Stimulated activated CD8-positive, alpha-beta memory T cell treated with anti-CD3 and anti-CD28 coated beads, Interleukin-4, amount 100 ng/mL, for 1 hour (primary cell): ENCODE measurements at places on chromosomes 2 and 18.

- no peak for DNase-seq
These were observed 92.8 kb upstream of the MSH2 start for GRCh38 chr2:47309952-47310800.

GRCh38 chr2:177175917-177176668 is 36.5 kb upstream of the HNRNPA3 start:
- DNase-seq: no peak

DNA sequence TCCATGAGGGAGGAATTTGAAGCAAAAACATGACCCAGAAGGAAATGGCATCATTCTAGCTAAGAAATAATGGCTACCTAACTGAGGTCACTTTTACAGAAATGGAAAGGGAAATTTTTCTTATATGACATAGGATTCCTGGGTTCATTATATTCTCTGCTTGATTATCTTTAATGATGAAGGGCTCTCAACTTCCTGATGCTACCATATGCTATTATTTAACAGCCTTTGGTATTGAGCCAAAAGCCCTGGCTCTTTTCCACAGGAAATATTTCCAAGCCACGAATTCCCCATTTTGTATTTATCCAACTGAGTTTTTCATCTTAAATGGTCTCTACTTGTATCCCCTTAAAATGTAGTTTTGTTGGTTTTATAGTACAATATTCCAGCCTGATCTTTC is 63.2 kb upstream of the NPAS2 start:
- no peak for DNase-seq

GRCh38 chr2:23636426-23636825 is 251.4 kb downstream of the KLHL29 start:
- no peak for DNase-seq

GRCh38 chr18:26545335-26546123 is 2.8 kb downstream of the KCTD1 start:
- DNase-seq: no peak

DNA sequence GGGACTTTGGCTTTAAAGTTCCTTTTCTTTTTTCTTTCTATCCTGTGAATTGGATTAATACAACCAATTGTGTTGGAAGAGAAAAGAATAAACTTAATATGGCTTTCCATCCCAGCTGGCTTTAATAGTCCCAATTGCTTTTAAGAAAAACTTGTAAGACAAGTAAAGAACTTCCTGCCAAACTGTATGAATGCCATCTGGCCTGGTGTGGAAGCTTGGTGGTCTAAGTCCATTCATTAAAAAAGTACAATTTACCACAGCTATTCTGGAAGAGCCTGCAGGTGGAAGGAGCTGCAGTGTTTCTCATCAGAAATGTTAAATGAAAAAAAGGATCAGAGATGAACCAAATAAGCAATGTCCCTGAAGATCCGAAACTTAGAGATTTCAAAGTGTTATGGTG is 103.9 kb downstream of the KLHL14 start:
- no peak for DNase-seq

- no peak for DNase-seq
These were observed 155.1 kb downstream of the DYSF start for GRCh38 chr2:71608441-71608840.

DNA sequence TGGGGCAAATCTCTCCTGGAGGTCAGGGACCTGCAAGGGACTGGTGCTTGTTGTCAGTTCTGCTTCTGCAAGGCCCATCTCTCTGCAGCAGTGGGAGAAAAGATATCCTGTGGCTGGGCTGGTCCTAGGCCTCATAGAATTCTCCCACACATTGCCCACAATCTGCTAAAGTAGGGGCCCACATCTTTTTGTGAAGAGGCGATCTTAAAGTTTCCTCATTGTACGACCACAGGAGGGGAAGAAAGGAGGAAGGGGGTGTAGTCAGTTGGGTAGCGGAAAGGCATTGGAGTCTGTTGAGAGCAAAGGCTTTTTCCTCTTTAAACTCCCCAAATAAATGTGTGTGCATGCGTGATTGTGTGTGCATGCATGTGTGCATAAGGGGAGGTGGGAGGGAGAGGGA is 145.3 kb downstream of the SLC4A3 start:
- no peak for DNase-seq

- DNase-seq: no peak
These were observed 35.7 kb downstream of the GCG start for GRCh38 chr2:162116352-162116751.

DNA sequence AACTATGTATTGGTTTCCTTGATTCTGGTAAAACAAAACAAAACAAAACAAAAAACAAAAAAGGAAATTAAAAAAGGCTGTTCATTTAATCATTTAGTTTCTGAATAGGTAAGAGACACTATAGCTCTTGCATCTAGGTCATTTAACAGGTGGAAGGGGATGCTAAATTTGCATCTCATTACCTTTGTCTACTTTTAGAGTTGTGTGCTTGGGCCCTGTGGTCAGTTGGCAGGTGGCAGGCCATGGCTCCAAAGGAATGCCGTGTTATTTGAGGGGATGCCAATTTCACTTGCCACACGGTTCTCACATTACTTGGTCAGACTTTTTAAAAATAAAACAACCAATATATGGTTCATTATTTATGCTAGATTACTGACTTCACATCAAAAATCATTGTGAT is 9.2 kb downstream of the GALNT13 start:
- DNase-seq: no peak

DNA sequence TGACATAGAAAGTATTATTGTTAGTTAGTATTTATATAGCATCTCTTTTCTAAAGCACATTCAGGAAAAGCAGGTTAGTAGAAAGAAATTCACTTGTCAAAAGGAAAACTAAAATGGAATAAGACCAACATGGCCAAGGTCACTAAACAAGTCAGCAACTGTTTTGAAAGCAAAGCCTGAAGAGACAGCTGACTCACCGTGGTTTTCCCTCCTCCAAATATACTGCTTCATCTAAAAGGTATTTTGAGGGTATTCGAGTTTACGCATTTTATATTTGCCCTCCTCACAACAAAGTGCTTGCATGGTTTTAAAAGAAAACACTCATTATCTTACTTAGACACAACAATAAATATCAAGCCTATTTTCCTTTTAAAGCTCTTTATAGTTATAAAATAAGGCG is 24.0 kb downstream of the ZNF385B start:
- no peak for DNase-seq

GRCh38 chr2:215627771-215628170 is 191.9 kb upstream of the FN1 start:
- DNase-seq: no peak

DNA sequence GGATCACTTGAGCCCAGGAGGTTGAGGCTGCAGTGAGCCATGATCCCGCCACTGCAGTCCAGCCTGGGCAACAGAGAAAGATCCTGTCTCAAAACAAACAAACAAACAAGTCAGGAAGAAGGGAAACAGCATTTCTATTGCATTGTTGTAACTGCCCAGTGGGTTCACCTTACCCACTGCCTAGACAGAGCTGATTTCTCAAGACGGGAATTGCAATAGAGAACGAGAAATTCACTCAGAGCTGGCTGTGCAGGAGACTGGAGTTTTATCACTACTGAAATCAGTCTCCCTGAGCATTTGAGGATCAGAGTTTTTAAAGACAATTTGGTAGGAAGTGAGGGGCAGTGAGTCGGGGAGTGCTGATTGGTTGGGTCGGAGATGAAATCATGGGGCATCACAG is 24.2 kb upstream of the RTTN start:
- DNase-seq: no peak

GRCh38 chr2:162070228-162070936 is 3.6 kb downstream of the DPP4 start:
- DNase-seq: no peak

DNA sequence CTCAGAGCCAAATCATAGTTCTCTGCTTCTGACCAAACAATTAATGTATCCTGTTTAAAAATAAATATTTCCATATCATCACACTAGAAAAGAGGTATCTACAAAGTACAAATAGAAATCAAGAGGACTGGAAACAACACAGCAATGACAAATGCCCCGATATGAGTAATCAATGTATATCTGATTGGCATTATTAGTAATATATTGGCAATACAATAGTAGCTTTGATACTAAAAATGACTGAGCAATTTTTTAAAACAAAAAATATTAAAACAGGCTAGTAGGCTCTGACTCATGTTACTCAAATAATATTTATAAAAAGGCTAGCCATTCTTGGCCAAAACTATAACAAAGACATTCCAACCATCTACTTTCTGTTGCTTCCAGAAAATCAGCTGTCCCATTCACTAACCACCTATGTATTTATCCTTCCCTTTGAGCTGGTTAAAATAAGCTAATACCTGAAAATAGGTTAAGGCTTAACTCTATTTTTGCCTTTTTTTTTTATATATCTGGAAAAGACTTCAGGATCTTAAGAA is 13.3 kb downstream of the PPP4R3B start:
- DNase-seq: no peak

DNA sequence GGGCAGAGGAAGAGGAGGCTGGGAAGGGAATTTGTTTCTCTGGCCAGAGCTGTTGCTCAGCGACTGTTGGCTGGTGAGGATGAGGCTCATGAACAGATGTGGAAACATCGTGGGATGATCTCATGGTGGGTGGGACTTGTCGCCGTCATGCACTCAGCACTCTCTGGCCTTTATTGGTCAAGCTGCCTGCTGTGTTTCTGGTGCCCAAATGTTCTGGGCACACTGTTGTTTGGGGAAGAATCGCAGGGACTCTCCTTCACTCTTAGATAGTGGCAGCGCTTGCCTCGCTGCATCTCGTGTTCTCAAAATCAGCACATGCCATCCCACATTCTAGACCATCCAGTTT is 145.6 kb downstream of the AGAP1 start:
- no peak for DNase-seq

- DNase-seq: no peak
These were observed 2092.7 kb upstream of the PIK3C3 start for GRCh38 chr18:39862341-39862740.

- no peak for DNase-seq
These were observed 33.8 kb downstream of the ZNF519 start for GRCh38 chr18:14098428-14098827.

- DNase-seq: no peak
These were observed 220.1 kb downstream of the FBXO15 start for GRCh38 chr18:73927496-73927895.

DNA sequence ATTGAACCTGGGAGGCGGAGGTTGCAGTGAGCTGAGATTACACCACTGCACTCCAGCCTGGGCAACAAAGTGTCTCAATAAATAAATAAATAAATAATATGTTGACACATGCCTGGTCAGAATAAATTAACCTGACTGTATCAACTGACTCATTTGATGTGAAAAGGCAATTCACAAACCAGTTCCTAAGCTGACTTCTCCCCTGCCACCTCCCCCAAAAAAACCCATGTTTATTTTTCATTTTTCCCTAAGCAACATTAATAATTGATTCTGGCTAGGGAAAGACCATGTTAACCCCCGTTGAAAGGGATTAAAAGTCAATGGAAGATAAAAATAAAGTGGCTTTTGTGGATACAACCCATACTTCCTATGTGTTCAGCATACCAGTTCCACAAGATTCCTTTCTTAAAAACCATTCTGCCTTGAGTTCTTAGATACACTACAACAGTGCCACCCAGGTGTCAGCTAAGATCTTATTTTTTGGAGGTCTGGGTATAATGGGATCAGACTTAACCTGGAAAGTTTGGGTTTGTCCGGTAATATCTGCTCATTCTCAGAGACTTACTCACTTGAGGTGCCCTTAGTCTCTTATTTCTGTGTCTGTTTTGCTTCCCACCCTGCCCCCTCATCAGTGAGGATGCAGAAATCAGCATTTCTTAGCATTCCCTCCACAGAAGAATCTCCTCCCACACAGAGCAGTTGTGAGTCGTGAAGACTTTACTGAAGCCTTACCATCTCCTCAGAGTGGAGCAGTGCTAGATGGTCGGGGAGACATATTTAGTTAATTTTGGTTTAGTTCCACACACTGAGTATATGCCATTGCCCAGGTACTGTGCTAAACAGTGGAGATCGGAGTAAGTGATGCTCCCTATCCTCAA is 10.1 kb upstream of the MCFD2 start:
- DNase-seq: no peak

DNA sequence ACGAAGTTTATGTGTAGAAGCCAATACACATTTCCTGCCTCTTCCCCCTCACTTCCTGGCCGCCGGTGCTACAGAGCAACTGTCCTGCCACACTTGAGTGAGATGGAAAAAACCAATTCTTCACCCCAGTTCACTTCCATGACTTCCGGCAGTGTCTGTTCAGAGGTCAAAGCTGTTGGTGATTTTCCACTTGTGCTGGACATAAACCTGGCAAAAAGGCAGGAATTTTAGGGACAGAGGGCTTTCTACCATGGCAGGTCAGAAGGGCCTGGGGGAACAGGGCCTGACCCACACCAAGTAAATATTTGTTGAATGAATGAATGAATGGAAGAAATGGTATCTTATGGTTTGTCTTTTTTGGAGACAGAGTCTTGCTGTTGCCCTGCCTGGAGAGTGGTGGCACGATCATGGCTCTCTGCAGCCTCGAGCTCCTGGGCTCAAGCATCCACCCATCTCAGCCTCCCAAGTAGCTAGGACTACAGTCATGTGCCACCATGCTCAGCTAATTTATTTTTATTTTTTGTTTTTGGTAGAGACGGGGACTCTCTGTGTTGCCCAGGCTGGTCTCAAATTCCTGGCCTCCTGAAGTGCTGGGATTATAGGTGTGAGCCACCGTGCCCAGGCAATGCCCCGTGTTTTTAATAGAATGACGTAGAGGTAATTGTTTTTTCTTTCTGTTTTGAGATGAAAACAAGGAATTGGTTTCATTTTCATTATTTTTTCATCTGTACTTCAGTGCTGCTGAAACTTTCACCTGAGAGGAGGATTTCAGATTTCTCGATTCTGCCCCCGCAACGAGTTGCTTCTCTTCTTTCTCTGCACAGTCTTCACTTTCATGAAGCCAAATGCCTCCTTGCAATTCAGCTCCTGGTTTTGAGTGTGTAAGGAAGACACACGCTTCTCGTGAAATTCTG is 48.0 kb upstream of the LPIN2 start:
- DNase-seq: peak; percentile 18

DNA sequence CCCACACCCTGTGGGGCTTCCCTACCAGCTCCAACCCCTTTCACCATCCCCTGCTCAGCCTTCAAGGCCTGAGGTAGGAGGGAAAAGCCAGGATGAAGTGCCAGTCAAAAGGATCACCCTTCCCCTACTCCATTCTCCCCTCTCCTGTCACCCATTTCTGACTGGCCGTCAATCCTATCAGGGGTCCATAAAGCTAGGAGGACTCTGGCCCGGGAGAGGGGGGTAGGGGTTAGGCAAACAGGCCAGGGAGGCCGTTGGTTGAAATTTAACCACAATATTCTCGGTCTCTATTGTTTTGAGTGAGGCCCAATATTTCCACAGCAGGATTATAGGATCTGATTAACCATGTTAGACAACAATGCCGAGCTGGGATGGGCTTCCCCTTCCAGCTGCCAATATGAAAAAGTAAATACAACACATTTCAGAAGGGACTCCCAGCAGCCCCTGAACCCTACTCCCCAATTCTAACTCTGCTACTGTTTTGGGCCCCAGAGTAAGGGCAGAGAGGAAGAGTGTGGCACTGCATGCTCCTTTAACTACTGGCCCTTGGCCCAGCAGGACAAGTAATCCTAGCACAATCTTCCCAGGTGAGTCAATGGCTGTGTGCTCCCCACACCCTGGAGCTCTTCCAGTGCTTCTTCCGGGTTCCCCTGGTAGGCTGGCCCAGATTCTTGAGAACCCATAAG is 10.6 kb upstream of the IHH start:
- no peak for DNase-seq
